Activated gamma-delta T cell treated with anti-CD3 and anti-CD28 coated beads, Interleukin-2, amount 50 U/mL, for 16 hours (primary cell): ENCODE measurements at places on chromosomes 12 and 14.

DNA sequence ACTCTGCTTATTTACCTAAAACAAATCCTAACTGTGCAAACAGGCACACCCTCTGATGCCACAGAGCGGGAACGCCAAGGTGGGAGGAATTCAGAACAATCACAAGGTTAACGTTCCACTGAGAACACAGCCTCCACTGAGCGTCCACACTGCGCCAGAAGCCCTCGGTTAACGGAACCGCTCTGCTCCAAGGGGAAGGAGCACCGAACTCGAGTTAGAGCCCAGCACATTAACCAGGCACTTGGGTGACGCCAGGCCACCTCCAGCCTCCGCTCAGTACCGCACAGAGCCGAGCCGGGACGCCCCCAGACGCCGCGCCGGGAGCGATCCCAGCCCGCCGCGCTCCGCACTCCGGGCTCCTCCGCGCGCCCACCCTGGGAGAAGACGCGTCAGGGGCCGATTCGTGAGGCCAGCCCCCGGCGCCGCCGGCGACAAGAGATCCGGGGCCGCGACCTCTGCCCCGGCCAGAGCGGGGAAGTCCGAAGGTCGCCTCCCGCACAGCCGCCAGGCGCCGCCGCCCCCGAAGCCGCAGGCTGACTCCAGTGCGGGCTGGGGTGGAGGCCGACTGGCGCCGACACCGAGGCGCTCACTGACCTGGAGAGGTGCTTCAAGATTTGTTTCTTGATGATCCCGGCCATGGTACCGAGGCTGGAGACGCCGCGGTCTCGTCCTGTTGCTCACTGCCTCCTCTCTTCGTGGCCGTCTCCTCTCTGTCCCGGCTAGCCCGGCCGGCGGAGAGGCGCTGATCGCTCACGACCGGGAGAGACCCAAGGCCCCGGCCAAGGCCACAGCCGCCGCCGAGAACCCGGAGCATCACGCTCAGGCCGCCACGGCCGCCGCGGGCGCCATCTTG lies 450 bp downstream of the BLTP3B start:
- peak; percentile 9 for DNase-seq

- DNase-seq = no peak
Observed at GRCh38 chr12:108594-108993, 42.0 kb downstream of the IQSEC3 start.

- no peak for DNase-seq
Observed at GRCh38 chr12:26359576-26359975, 164.2 kb downstream of the SSPN start.

GRCh38 chr12:92551210-92551609 lies 151.6 kb upstream of the PLEKHG7 start:
- no peak for DNase-seq

GRCh38 chr12:19387161-19387560 lies 52.1 kb upstream of the AEBP2 start:
- DNase-seq = no peak

DNA sequence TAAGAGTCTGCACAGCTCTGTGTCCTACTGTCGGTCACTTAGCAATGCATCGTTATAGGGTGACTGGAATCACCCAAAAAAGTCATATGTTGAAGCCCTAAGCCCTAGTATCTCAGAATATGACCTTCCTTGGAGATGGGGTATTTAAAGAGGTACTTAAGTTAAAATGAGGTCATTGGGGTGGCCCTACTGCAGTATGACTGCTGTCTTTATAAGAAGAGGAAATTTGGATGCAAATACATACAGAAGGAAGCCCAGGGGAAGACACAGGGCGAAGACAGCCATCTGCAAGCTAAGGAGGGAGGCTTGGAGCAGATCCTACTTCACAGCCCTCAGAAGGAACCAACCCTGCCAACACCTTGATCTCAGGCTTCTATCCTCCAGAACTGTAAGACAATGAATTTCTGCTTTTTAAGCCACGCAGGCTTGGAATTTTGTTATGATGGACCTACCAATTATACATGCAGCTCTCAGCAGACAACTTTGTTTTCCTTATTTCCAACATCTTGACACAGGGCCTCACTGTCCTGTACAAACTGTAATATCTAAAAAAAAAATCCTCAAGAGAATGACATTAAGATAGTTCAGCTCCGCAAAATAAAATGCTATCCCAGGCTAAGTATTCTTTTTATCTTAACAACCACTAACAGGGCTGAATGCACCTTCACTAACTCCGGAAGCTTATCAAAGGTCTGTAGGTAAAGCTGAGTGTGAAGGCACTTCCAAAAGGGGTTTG lies 40.4 kb downstream of the ZFP36L1 start:
- DNase-seq = no peak

DNA sequence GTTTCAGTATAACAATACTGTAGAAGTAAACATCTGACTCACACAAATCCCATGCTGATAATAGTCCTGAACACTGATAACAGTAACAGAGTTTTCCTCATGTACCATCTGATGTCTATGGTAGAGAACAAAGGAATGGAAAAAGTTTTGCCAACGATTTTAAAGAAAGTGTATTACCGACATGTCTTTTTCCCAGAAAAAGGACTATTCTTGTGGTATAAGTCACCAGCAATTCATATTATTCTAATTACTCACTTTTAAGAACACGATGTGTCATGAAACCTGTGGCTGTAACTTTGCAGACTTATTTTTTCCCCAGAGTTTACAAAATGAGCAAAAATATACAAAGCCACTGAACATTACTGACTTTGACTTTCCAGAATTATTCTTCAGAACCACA lies 40.1 kb upstream of the DCN start:
- no peak for DNase-seq

GRCh38 chr12:67442347-67442841 lies 173.2 kb downstream of the CAND1 start:
- no peak for DNase-seq

DNA sequence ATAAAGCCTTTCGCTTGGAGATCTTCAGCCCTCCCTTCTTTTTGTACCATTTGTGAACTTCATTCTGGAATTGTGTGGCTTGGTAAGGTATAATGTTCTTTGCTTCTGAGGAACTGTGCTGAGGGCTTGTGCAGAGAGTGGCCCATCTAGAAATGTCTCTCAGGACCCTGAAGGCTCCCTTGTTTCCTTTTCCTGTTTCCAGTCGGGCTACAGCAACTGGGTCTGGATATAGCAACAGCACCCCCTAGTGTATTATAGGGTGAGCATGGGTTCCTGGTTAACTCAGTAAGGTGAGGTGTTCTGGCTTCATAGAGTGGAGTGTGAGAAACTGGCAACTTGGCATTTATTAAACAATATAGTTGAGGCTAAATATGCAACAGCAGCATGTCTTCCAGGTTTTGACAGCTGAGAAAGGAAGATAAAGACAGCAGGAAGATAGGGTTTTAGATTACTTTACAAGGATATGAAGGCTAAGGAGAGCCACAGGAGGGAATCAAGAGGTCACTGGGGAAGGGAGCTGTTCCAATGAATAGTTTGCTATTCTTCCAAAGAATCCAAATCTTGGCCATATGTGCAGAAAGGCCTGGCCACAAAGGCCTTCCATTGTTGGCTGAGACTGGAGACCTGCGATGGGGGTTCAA lies 49.1 kb upstream of the RNU6-8 start:
- peak; percentile 11 for DNase-seq

- DNase-seq = no peak
Observed at GRCh38 chr14:19974844-19975243, 547 bp upstream of the OR4K15 start.

GRCh38 chr14:90658541-90658967 lies 157.7 kb downstream of the TTC7B start:
- DNase-seq = no peak

GRCh38 chr14:85702997-85703396 lies 173.1 kb downstream of the FLRT2 start:
- DNase-seq = no peak

DNA sequence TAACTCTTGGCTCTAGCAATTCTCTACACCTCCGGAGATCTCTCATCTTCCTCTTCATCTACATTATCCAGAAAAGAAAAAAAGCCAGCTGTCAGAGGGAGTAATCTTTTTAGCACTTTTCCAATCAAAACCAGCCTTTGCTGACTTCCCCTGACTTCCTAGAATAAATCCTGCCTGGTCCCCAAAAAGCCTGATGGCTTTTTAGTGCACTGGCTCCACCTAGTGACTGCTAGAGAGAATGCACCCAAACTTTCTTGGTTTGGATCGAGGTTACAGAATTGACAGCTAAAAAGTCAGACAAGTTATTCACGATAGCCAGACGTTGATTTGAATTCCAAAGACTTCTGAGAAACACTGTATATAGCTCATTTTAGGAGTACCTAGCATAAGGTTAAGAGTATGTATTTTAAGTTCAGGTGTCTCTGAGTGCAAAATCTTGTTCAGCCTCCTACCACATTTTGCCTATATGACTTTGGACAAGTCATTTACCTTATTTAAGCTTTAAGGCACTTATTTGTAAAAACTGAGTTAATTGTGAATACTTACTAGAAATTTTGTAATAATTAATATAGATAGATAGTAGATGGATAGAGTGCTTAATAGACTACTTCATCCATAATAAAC lies 185.7 kb upstream of the GRIN2B start:
- DNase-seq = no peak

DNA sequence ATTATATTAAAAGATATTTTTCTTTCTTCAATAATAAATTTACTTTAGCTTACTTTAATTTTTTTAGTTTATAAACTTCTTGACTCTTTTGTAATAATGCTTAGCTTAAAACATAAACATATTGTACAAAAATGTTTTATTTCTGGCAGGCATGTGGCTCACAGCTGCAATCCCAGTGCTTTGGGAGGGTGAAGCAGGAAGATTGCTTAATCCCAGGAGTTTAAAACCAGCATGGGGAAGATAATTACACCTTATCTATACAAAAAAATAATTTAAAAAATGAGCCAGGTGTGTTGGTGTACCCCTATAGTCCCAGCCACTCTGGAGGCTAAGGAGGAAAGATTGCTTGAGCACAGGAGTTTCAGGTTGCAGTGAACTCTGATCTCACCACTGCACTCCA lies 120.7 kb downstream of the GPHN start:
- no peak for DNase-seq

- no peak for DNase-seq
Observed at GRCh38 chr12:19484738-19485137, 45.4 kb downstream of the AEBP2 start.

- DNase-seq = no peak
Observed at GRCh38 chr14:28783664-28784063, 17.1 kb downstream of the FOXG1 start.

DNA sequence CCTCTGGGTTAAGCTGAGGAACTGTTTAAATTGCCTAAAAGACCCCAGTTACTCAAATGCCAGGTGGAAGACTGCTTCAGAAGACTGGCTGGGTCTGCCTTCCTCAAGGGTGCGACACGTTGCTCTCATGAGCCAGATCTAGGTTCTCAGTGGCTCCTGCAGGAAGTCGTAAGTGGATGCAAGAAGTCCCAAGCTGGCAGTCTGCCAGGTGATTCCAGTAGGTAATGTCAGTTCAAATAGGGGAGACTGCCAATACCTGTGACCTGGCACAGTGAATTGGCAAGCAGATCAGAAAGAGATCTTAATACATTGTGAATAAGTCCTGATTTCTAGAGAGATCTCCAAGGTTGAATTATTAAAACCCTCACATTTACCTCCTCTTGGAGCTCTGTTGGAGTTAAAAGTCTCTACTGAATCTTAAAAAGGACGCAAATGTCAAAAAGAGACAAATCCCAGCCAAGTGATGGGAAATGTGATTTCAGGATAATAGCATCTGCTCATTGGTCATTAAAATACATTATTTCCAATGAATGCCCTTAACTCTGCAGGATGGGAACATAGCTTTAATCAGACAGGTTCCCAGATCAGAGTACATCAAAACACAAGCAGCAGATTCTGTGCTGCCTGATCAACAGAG lies 98.8 kb upstream of the FRMD6 start:
- no peak for DNase-seq

GRCh38 chr12:126443977-126444376 lies 1378.7 kb downstream of the AACS start:
- DNase-seq = no peak

- no peak for DNase-seq
Observed at GRCh38 chr14:78690836-78691235, 520.7 kb downstream of the NRXN3 start.

DNA sequence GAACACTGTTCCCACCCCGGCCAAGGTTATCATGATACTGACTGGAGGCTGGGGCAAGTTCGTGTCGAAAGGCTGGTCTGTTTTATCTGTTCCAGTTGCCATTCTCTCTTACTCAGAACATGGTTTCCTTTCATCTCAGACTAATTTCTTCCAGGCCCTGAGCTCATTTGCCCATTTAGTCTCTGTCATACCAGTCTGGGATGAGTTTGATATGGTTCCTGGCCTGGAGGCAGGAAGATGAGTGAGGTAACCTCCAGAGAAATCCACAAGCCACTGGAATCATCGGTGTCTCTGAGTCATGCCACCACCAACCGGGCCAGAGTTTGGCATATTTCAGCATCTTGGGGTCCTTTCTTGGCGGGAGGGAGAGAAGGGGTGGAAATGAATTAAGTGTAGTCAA lies 114.7 kb downstream of the NTF3 start:
- DNase-seq = no peak

DNA sequence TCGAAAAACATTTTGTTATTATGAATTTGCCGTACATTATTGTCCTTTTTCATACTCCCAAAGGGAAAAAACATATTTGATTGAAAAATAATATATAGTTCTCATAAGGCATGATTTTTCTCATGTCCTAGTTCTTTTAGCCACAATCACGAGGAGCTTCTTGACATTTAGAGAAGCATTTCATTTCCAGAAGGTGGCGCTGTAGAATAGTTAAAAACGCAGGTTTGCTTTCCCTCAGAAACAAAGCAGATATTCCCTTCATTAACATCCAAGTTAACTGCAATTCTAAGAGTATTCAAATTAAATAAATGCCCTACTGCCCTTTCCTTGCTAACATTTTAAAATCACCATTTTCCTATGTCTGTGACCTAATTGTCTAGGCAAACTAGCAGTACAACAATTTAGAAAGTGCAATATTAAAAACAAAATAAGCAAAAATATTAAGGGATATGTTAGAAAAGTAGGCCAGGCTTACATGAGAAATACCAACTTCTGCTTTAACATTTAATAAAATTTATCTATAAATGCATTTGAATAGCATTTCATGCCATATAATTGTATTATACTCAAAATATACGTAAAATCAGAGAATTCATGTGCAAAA lies 10.9 kb upstream of the PIK3C2G start:
- no peak for DNase-seq

DNA sequence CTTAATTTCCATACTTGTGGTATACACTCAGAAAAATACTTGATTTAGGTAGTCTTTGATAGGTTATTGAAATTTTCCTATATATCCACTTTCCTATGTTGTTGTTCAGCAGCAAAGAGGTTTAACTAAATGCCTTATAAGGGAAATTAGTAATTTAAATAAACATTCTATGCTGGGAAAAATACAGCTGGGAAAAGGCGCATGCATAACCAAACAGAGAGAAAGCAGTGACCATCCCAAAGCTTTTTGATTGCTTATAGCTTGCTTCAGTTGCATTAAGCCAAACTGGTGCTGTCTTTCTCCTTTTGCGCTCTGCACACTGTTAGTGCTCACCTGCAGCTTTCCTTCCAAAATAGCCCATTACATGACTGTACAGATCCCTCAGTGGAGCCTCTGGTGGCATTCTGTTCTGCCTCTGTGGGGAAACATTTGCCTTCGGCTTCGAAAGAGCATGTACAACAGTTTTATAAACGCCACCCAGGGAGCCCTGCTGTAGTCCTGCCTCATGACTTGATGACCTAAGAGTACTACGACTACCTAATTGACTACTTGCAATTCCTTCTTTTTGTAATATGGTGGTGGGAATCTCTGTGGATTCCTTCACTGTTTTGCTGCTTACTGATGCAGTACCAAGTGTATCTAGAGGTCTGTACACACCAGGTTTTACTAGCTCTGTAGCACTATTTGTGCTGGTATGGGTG lies 120.8 kb downstream of the RALGAPA1 start:
- DNase-seq = no peak

GRCh38 chr12:124436366-124436765 lies 131.0 kb downstream of the NCOR2 start:
- no peak for DNase-seq
